Cortex of kidney (tissue), 1 donor: ENCODE measurements at places on chromosomes 2 and 18.

- DNase-seq: no peak
Measured at GRCh38 chr2:15870565-15870964, 69.8 kb upstream of the MYCN start.

DNA sequence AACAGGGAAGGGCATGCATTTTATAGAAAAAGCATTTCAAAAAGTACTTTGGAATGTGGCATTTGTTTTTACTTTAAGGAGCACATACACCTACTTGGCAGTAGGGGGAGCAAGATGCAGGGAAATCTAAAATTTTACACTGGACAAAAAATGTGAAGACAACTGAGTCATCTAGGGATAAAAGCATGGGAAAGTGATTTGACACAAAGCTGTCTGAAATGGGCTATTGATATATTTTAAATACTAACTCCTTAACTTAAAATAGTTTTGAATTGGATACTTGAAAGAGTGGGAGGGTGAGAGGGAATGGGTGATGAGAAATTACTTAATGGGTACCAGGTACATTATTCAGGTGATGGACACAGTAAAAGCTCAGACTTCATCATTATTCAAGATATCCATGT, 15.8 kb downstream of the TMEM200C start:
- no peak for DNase-seq

DNA sequence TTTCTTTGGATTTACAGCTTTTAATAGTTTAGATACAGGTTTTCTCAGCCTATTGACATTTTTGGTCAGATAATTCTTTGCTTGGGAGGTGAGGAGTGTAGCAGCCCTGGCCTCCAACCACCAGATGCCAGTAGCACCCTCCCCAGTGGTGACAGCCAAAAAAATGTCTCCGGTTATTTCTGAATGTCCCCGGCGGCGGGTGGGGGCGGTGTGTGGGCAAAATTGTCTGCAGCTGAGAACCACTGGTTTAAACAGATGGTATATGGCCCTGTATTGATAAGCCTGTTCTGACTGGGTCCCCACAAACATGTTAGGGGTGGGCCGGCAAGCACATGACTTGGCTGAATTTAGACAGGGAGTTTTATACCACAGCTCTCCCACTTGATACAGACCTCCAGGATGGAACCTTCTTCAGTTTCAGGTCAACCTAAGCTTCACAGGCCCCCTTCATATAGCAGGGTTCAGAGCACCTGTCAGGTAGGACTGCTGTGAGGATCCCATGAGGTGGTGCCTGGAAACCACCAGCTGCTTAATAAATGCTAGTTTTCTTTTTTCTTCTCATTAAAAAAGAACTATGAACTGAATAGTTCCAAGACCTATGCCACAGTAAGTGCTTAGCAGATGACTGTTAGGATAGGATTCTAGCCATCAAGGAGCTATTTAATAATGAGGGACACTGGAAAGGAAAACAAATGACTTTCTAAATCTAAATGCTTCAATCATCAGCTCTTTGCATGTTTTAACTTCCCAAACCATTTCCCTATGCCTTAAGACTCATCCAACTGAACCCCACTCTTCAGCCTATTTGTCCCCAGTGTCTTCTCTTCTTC, 18.1 kb downstream of the LPIN2 start:
- DNase-seq: no peak

DNA sequence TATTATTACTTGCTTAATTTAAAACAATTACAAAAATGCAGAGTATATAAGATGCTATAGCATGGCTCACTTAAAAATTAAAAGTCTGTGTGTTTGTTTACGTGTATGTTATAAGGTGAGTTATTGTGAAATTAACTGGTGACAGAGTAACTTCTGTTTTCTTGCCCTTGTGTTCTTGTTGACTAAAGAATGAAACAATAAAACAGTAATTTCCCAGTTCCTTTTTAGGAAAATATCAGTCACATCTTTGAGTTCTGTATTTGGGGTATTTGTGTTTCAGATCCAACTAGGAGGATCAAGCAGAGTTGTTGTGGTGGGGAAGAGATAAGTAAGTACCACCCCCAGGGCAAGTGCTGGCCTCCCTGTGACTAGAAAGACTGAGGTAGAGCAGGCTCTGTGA, 143.6 kb downstream of the CCDC148 start:
- DNase-seq: no peak

- no peak for DNase-seq
Measured at GRCh38 chr18:9177031-9177430, 40.5 kb downstream of the ANKRD12 start.
